Nephron progenitor cell (in vitro differentiated cells): ENCODE measurements at places on chromosomes 2 and 18.

GRCh38 chr2:158570869-158571268 lies 114.1 kb downstream of the PKP4 start:
- no peak for DNase-seq

DNA sequence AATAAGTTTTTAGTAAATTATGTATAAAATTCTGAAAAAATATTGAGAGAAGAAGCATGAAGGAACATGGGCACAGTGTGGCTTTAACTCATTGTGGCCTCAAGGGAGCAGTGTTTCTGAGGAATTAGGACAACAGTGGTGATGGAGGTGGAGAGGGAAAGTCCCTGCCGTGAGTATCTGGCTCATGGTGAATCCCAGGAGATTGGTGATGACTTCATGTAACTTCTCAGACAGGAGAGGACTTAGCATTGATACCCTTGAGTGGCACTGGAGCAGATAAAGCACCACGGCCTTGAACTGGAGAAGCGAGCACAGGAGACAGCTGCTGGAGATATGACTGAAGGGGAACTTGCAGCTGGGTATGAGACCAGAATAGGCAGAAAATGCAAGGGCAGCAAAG lies 35.0 kb upstream of the LRP1B start:
- no peak for DNase-seq

DNA sequence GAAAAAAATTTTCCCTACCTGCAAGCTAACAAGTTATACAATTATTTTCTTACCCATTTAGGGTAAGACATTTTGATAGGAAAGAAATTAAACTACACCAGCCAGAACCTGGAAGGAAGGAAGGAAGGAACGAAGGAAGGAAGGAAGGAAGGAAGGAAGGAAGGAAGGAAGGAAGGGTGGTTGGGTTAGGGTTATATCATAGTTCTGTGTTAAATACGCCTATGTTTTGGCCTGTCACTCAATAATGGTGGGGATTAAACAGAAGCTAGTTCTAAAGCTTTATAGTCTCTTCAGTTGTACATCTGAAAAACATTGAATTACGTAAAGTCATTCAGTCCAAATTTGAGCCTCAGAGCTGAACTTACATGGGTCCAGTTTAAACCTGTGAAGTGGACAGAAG lies 74.9 kb upstream of the DNMT3A start:
- DNase-seq: no peak

DNA sequence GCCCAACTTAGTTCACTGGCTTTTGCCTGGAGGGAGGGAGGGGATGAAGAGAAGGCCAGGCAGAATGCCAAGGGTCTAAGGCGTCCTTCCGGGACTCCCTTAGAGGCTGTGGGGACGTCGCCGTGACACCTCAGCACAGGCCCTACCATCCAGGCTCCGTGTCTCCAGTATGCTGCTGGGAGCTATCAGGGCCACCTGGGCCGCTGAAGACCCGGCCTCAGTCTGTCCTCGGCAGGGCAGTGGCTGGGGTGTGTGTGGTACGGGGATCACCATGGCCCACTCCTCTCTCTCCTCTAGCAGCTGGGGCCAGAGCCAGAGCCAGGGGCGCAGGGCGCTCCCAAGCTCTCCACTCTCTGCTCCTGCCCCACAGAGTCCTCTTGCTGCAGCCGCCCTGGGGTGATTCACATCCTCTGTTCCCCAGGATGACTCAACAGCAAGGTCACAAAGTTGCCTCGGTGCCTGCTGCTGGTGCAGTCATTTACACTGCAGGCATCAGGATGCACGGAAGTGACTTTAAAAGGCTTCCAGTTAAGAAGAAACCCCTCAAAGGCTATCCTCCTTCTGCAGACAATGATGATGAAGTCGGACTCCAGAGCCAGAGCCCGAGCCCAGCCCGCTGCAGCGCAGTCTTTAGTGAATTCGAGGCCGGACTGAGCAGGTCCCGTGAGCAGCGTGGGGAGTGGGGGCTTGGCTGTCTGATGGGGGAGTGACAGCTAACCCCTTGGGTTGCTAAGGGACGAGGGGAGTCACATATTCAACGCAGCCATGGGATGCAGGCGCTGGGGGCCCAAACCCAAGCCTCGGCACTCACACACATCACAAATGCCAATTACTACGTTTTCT lies 31.9 kb downstream of the SNORC start:
- no peak for DNase-seq

- no peak for DNase-seq
Measured at GRCh38 chr18:66760559-66760958, 156.7 kb upstream of the CDH19 start.

- no peak for DNase-seq
Measured at GRCh38 chr2:20496076-20496872, 49.4 kb downstream of the RHOB start.

DNA sequence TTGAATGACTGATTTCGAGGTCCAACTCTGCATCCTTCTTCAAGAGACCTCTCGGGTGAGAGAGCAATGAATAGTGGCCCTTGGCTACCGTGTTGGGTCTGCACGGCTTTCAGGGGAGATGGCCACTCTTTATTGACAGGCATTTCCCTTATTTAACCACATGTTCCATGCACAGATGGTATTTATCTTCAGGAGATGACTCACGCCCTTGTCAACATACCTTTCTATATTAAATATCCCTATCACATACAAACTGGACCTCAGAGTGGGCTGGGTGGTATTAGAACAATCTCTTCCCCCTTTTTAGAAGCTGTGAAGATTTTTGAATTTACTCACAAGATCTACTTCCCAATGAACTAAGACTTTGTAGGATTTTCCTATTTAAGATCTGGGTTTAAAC lies 109.6 kb upstream of the CDC42EP3 start:
- no peak for DNase-seq

DNA sequence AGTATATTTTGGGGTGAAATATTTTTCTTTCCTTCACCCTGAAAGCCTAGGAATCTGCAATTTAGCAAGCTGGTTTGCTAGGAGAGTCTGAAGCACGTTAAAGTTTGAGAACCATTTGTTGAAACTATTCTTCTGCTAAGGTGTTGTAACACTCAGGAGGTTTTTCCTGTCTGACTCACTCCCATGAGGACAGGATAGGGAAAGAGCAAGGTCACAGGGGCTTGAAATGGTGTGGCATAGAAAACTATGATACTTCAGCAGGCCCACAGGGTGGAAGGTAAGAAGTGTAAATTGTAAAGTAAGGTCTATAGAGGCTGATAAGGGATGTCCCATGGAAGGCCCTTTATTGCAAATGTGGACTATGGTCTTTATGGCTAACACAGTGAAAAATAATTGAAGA lies 177.7 kb upstream of the ZC3H15 start:
- DNase-seq: no peak

DNA sequence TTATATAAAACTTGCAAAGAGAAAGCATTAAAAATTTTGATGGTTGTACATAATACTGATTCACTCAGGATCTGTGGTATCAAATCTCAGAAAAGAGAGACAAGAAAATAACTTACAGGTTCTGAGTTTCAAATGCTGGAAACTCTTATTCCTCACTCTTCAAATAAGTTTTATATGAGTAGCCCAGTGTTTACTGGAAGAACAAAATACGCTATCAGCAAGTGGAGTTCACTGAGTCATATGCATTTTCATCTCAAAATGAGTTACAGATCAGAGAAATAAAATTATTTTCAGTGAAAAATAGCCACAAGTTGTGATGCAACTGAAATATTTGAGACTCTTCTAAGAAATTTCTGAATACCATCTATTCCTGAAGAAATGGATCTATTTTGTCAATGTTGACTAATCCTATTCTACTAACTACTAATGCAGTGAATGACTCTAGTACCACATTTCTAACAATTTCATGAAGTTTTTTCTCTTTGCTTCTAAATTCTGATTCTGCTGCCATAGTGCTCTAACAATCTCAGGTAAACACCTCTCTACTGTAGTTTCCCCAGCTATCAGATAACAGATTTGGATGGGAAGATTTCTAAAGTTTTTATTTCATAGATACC lies 391.7 kb downstream of the ZEB2 start:
- no peak for DNase-seq
